Activated CD4-positive, alpha-beta T cell treated with anti-CD3 and anti-CD28 coated beads, Interleukin-2, Interleukin-4, amounts not matched to agents 100 ng/mL and 50 ng/mL, durations not matched to agents 16 hours and 8 hours (primary cell): ENCODE measurements at places on chromosomes 7 and 10.
A peak's percentile ranks its signal among the peaks of the same experiment; 100 is the strongest.

GRCh38 chr7:76254781-76255180 lies 47.7 kb upstream of the HSPB1 start:
- DNase-seq, result no peak

- DNase-seq, result no peak
Observed at GRCh38 chr7:108327353-108327752, 128.9 kb downstream of the NRCAM start.

GRCh38 chr7:107687656-107688055 lies 27.0 kb downstream of the SLC26A4 start:
- no peak for DNase-seq

DNA sequence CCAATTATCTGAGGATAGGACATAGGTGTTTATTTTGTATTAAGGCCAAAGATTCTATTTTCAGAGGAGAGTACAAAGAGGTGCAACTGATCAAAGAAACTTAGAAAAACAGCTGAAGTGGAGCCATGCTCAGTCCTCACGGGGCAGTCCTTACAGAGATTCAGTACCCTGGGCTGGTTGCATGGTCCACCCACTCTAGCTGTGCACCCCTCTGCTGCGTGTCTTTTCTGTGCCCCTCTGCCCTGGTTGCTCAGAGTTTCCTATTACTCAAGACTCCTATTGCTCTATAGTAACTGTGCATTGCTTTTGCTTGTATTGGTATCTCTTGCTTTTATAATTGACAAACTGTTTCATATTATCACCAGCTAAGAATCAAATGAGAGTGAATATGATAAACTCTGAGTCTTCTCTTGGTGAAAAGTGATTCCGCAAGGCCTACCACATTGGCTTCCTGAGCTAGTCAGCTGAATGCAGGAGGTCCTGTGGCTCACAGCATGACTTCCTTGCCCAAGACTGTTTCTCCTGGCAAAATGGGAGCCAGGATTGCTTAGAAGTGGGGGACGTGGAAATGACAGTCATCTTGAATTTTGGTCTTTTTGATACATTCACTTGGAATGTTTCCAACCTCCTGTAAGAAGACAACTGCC lies 137.0 kb downstream of the GLCCI1 start:
- no peak for DNase-seq

DNA sequence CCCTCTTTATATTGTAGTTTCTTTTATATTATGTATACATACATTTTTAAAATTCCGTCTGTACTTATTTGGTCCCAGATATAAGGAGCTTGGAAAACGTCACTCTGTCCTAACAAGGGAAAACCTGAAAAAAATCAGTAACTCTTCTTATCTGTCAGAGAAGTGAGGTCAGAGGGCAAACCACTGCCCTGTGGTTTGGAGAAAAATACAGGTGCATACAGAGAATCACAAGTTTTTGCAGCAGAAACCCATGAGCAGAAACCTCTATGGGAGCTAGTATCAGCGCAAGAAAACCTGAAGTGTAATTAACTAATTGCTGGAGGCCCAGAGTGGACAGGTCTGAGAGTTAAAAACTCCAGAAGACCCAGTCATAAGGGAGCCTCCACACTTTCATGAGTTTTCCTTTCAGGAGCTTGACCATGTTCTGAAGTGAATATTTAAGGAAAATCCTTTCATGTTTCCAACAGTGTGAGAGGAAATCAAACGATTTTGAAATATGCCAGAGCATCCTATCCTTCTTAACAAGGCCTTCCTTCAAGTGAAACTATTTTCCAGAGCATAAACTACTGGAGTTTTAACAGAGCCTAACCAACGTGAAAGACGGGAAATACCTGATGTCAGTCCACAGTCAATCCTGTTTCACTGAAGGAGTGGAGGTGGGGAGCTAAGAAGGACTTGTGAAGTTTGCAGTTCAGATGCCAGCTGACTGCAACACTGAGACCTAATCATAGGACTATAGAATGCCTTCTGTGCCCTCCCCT lies 290.8 kb upstream of the BMPER start:
- DNase-seq, result no peak

DNA sequence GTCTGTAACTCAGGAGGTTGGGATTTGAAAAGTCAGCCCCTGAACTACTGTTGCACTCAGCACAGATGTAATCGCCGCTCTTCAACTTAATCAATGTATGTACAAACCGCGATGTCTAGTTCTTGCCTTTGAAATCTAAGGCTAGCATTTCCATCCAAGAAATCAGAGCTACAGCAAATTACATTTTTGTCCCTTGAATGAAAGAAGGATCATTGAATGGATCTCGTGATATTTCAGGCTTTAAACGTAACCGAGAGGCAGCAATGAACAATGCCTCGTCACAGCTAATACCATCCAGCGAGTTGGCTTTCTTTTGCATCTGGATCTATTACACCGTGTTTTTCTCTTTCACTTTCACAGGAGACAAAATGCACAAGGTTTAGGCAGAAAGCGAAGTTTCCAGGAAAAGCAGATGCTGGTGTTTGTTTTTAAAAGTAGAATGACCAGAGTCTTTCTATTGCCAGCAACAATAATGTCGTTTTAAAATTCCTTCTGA lies 5.5 kb downstream of the SKIDA1 start:
- DNase-seq, result peak; percentile 46
